ENCODE measurements at places on chromosomes 12 and 14.
A peak's percentile ranks its signal among the peaks of the same experiment; 100 is the strongest.

GRCh38 chr12:85568395-85569103 is 267.7 kb downstream of the RASSF9 start:
- no peak for DNase-seq

DNA sequence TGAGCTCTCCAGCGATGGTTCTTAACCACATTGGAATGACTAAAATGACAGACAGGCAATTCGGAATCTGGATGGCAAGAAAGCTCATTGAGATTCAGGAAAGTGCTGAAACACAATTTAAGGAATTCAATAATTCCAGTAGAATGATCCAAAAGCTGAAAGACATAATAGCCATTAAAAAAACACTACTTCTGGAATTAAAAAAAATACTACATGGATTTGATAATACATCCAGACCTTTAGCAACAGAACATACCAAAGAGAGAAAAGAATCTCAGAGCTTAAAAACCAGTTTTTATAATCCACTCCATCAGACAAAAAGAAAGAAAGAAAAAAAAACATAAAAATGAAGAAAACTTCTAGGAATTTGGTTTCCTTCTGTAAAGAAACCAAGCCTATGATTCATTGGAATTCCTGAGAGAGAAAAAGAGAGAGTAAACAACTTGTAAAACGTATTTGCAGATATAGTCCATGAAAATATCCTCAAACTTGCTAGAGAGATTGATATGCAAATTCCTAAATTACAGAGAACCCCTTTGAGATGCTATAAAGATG is 52.8 kb downstream of the SLCO1B1 start:
- DNase-seq: no peak

DNA sequence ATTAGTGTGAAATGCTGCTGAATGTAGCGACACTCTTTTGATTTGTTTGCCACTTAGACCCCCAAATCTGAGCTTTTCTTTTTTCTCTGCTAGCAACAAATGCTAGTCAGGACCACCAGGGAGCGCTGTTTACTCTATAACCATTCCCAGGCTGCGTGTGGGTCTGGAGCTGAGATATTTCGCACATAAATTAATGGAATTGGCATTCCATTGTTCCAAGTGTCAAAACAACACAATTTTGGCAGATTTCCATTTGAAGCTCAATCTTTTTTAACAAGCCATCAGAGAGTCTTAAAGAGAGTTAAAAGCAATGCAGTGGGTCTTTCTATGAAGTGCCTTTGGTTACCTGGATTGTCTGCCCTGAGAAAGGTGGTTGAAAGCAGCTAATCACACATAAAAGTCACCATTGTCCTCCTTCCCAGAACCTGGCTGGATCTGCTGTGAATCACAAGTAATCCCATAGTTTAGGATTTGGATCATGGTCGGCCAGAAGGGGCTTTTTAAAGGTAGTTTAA is 7.4 kb upstream of the TMEM132C start:
- DNase-seq: no peak

- no peak for DNase-seq
Measured at GRCh38 chr14:31405599-31406232, 14.6 kb downstream of the HEATR5A start.

- DNase-seq: no peak
Measured at GRCh38 chr14:35758523-35759129, 50.5 kb downstream of the RALGAPA1 start.

- DNase-seq: no peak
Measured at GRCh38 chr12:52058631-52059361, 7.6 kb downstream of the NR4A1 start.

- DNase-seq: no peak
Measured at GRCh38 chr12:54425702-54426101, 6.6 kb upstream of the ITGA5 start.

GRCh38 chr12:3304436-3305165 is 186.4 kb upstream of the PRMT8 start:
- no peak for DNase-seq

- DNase-seq: no peak
Measured at GRCh38 chr14:102830474-102831045, 53.3 kb downstream of the TRAF3 start.

DNA sequence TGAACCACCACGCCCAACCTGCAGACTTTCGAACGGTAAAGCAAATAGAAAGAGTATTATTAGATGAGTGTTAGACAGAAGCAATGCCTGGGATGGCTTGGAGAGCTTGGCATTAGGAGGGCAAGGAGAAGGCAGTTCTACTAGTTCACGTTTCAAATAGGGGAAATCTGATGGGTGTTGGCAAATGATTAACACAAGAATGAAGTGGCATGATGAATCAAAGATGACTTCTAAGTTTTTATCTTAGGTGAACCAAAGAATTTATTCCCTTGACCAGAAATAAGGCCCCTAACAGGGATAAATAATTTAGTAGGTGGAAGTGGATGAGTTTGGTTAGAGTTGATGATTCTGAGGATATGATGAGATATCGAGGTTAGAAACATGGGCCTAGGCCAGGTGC is 38.5 kb downstream of the DRAM1 start:
- DNase-seq: no peak

DNA sequence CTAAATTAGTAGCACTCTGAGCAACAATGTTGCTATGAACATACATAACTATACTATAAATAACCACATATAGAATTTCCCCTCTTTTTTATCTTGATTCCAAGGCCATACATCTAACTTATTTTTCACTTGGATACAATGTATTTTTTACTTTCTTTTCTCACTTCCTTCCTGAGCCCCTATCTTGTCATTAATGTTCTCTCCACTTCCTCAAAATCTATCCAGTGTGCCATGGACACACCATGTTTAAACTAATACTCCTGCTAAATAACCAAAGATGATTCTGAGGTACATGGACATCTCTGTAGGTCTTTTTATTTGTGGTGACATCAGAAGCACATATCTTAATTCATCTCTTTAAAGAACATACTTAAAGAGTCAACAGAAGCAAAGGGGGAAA is 251.2 kb downstream of the C12orf42 start:
- no peak for DNase-seq

DNA sequence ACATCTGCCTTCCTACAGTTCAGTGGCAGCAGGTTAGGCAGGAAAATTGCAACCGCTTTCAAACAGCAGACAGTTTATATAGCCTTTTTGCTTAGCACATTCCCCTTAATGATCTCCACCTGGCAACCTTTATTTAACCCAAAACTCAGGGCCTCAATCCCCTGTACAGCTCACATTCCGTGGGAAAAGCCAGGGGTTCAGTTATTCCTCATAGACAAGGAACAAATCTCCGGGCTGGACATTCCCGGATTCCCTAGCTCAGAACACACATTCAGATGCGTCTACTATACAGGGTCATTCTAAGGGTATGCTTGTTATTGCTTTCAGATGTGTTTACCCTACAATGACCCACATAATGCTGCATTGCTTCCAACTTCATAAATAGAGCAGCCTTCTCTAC is 73.8 kb upstream of the DCN start:
- DNase-seq: no peak

- no peak for DNase-seq
Measured at GRCh38 chr14:99281396-99281795, 9.4 kb upstream of the BCL11B start.

DNA sequence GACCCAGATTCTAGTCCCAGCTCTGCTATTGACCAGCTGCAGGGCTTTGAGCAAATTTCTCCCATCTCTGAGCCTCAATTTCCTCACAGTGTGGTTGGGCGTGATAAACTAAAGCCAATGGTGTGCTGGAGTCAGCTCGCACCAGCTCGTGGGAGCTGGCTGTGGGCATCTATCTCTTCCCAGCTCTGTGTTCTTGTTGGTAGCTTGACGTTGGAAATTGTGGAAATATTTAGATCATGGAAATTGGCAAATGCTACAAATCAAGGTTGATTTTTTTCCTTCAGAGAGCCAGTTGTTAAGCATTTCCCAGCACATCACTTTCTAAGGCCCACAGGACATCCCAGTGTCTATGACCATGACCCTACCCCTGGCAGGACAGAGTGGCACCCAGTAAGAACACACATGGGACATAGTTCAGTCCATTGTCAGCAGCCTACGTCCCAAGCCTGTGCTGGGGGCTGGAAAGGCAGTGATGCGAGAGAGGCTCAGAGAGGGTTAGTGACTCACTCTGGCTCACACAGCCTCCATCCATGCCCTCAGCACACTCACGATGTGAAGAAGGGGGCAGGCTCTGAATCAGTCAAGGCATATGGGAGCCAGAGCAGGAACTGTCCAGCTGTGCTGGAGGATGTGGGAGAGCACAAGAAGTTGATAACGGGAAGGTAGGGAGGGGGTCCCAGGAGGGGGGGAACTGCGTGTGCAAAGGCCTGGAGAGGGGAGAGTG is 77.6 kb downstream of the LGMN start:
- DNase-seq: no peak

GRCh38 chr12:54355104-54355815 is 9.0 kb downstream of the GPR84 start:
- DNase-seq: no peak

GRCh38 chr14:73258076-73258475 is 20.8 kb downstream of the PAPLN start:
- DNase-seq: no peak

DNA sequence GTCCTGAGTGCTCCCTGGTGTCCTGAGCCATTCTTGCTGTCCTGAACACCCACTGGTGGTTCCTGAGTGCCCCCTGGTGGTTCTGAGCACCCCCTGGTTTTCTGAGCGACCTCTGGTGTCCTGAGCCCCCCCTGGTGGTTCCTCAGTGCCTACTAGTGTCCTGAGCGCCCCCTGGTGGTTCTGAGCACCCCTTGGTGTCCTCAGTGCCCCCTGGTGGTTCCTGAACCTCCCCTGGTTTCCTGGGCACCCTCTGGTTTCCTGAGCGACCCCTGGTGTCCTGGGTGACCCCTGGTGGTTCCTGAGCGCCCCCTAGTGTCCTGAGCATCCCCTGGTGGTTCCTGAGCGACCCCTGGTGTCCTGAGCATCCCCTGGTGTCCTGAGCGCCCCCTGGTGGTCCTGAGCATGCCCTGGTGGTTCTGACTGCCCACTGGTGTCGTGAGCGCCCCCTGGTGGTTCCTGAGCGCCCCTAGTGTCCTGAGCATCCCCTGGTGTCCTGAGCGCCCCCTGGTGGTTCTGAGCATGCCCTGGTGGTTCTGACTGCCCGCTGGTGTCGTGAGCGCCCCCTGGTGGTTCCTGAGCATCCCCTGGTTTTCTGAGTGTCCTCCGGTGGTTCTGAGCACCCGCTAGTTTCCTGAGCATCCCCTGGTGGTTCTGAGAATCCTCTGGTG is 473.1 kb downstream of the TMEM121 start:
- DNase-seq: peak; percentile 90

GRCh38 chr12:102977945-102978706 is 20.7 kb downstream of the ASCL1 start:
- DNase-seq: no peak

GRCh38 chr12:74776378-74776777 is 238.7 kb downstream of the ATXN7L3B start:
- no peak for DNase-seq

GRCh38 chr12:76611533-76611932 is 52.0 kb upstream of the OSBPL8 start:
- DNase-seq: no peak

DNA sequence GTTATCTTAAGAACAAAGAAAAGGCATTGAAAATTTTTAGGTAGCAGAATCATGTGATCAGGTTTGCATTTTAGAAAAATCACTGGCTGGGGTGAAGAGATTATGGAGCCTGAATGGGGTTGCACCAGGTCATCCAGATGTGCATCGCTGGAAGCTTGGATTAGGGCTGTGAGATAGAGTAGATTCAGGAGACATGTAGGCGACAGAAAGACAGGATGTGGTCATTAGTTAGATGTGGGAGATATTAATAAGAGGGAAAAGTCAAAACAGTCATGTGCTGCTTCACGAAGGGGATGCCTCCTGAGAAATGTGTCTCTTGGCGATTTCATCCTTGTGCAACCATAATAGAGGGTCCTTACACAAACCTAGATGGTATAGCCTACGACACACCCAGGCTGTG is 25.1 kb downstream of the TEAD4 start:
- DNase-seq: no peak

DNA sequence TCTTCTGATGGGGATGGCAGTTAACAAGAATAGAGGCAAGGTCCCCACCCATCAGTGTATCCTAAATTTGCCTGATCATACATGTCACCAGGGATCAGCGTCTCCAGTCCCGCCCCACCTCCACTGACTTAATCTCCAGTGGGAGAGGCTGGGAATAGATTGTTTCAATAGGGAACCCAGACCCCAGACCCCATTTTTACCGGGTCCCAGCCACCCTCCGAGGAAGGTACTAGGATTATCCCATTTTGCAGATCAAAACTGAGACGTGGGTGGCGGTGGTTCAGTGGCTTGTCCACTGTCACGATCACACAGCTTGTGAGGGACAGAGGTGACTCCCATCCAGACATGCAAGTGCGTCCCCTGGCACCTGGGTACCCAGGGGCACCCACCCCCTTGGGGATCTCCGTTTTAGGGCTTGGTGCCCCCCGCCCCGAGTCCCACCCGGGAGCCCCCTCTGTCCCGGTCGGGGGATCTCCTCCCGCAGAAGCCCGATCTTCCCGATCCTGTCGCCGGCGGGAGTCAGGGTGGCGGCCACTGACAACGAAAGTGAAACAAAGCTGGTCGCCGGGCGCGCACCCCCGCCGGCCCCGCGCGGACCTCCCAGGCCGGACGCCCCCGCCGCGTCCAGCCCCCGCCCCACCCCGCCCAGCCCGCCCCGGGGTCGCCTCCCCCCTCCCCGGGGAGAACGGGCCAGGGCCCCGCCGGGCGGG is 523 bp downstream of the WSB2 start:
- DNase-seq: no peak

GRCh38 chr12:19012965-19013364 is 116.6 kb upstream of the PLEKHA5 start:
- DNase-seq: no peak

GRCh38 chr12:46455648-46456352 is 83.2 kb upstream of the SLC38A2 start:
- no peak for DNase-seq

GRCh38 chr12:19410211-19410610 is 29.1 kb upstream of the AEBP2 start:
- DNase-seq: no peak

- DNase-seq: peak; percentile 50
Measured at GRCh38 chr14:21024585-21025370, at the start of gene NDRG2. TSS of gene NDRG2 (minus strand) at chr14:21025061. CDS start at chr14:21023315, 1,746 bp downstream.

DNA sequence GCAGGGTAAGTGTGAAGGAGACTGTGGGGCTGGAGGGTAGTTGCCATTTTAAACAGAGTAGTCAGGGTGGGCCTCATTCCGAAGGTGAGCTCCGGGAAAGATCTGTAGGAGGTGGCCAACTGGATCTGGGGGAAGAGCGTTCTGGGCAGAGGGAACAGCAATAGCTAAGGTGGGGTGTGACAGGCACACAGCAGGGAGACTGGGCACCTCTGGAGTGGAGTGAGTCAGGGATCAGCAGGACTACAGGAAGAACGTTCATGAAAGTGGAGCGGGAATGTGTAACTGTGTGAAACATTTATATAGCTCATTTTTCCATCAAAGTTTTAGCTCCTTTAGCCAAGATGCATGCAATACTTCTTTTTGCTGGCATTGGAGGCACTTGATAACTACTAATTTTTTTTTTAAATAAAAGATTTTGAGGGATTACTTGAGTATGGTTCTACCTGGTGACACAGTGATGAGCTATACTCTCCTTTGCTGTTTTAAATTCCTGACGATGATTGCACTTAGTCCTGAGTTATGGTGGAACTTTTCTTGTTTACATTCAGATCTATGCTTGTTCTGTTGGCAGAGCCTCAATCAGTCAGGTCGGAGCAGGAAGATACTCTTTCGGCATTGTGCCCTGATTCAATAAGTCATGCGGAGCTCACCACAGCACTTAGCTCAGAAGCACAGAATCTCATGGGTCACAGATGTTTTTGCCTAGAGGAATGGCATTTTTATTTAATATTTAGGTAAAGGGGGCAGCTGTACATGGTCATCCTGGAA is 106.4 kb downstream of the WIF1 start:
- no peak for DNase-seq

- DNase-seq: no peak
Measured at GRCh38 chr12:131340616-131341210, 370.2 kb upstream of the SFSWAP start.

GRCh38 chr14:53874704-53875103 is 81.9 kb downstream of the BMP4 start:
- no peak for DNase-seq
